ENCODE measurements at places on chromosomes 3 and 15.
A peak's percentile ranks its signal among the peaks of the same experiment; 100 is the strongest.

GRCh38 chr15:65095747-65096104 lies 19.2 kb downstream of the KBTBD13 start:
- no peak for DNase-seq

DNA sequence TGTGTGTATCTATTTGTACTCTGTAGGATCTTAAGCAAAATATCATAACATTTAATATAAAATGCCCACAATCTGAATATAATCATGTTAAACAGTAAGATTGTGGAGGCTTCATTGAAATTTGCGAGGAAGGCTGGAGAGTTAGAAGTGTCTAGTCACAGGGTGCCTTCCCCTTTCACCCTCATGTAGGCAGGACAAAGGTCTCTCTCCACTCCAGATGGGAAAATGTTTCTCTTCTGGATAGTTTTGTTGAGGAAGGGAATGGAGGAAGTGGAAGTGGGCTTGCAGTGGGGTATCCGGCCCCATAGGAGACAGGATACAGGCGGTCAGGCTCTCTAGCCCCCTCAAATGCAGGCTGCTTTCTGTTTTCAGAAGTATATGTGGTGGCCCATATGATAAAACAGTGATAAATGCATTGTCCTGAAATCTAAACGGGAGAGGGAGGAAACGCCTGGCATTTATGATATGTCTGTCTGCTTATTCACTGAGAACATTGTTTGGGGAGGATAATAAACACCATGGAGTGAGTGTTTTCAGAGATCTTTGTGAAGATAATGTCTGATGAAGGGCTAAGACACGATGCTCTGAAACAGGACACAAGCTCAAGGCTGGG lies 13.3 kb upstream of the MYZAP start:
- no peak for DNase-seq

- no peak for DNase-seq
Observed at GRCh38 chr3:147930232-147930807, 521.2 kb downstream of the ZIC1 start.

- peak; percentile 45 for DNase-seq
Observed at GRCh38 chr15:48674876-48675275, 29.4 kb upstream of the FBN1 start.

DNA sequence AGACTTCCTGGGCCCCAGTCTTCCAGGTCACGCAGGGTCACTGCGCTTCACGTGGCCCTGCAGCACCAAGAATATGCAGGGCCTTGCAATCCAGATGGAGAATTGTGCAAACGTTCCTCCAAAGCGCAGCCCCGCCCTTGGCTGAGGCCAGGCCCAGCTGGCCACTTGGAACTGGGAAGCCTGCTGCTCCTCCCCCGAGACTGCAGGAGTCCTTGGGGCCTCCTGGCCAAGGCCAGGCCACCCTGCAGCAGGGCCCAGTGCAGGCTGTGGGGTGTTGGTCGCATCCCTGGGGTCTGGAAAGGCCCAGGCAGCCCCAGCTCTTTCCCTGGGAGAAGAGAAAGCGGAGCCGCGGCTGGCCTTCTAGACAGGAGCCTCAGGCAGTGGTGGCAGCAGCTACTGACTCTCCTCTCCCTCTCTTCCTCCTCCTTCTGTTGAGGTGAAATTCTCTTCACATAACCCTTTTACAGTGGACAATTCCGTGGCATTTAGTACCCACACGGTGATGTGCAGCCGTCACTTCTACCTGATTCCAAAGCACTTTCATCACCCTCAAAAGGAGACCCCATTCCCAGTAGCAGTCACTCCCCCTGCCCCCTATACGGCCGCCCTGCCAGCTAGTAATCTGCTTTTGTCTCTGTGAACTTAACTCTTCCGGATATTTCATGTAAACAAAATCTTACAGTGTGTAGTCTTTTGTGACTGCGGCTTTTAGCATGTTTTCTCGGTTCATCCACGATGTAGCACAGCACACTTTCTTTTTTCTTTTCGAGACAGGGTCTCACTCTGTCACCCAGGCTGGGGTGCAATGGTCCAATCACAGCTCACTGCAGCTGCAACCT lies 103.9 kb downstream of the TMEM266 start:
- DNase-seq = no peak

DNA sequence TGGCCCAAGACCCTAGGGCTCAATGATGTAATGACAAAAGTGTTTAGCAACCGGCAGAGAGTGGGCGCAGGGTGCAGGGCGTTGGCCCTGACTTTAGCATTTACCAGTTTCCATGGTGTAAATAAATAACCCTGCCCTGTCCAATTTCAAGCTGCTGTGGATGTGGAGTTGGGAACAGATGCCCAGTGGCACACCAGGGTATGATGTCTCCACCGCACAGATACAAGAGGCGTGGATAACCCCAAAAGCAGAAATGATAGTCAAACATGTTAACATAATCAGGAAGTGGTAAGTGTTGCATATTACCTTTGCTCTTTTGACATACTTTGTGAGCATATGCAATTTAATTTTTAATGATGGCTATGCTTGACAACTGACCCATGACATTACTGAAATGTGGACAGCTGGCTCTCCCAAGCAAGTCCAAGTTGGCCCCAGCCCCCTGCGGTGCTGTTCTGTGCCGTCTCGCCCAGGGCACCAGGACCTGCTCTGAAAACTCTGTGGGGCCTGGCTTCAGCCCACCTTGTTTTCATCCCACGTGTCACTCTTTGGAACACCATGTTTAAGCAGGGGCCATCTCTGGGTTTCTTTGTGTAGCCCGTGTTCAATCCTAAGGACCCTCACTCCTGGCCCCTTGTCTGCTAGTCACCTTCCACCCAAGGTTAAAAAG lies 10.8 kb upstream of the ANPEP start:
- no peak for DNase-seq

DNA sequence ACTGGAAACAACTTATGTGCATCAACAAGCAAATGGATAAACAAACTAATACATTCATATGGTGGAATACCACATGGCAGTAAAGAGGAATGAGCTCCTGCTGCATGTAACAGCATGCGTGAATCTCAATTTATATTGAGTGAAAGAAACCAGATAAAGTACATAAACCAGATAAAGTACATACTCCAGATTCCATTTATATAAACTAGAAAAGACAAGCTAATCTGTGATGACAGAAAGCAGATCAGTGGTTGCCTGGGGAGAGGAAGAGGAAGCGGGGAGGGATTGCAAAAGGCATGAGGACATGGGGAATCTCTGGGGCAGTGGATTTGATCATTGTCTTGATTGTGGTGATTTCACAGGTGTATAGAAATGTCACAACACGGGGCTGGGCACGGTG lies 34.2 kb downstream of the LIMD1 start:
- DNase-seq = no peak

DNA sequence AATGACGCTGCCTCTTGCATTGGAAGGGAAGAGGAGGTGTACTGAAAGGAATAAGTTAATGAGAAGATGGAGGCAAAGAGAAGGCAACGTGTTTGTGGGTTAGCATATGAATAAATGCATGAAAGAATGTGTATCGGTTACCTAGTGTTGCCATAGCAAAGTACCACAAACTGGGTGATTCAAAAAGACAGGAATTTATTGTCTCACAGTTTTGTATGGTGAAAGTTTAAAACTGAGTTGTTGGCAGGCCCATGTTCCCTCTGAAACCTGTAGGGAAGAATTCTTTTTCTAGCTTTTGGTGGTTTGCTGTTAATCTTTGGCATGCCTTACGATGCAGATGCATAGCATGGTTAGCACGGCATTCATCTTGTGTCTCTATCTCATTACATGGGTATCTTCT lies 729.9 kb downstream of the MECOM start:
- no peak for DNase-seq

- no peak for DNase-seq
Observed at GRCh38 chr3:97235611-97236315, 421.4 kb downstream of the EPHA6 start.

- DNase-seq = no peak
Observed at GRCh38 chr3:167437428-167438139, 36.3 kb downstream of the SERPINI2 start.

- DNase-seq = no peak
Observed at GRCh38 chr3:129286081-129286480, 7.4 kb downstream of the HMCES start.

DNA sequence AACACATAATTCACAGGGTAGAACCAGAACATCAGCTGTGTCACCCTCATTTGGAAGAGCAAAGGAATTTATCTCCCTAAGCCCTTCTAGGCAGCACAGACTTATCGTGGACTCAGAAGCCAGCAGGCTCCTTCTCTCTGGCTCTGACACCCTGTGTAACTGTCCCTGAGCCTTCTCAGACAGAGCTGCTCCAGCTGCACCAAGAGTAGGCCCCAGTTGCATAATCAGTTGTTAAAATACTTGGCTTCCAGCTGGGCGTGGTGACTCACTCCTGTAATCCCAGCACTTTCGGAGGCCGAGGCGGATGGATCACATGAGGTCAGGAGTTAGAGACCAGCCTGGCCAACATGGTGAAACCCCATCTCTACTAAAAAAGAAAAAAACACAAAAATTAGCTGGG lies 49.4 kb upstream of the ACVR2B start:
- DNase-seq = no peak

- no peak for DNase-seq
Observed at GRCh38 chr3:125394406-125394805, 19.3 kb upstream of the ZNF148 start.

DNA sequence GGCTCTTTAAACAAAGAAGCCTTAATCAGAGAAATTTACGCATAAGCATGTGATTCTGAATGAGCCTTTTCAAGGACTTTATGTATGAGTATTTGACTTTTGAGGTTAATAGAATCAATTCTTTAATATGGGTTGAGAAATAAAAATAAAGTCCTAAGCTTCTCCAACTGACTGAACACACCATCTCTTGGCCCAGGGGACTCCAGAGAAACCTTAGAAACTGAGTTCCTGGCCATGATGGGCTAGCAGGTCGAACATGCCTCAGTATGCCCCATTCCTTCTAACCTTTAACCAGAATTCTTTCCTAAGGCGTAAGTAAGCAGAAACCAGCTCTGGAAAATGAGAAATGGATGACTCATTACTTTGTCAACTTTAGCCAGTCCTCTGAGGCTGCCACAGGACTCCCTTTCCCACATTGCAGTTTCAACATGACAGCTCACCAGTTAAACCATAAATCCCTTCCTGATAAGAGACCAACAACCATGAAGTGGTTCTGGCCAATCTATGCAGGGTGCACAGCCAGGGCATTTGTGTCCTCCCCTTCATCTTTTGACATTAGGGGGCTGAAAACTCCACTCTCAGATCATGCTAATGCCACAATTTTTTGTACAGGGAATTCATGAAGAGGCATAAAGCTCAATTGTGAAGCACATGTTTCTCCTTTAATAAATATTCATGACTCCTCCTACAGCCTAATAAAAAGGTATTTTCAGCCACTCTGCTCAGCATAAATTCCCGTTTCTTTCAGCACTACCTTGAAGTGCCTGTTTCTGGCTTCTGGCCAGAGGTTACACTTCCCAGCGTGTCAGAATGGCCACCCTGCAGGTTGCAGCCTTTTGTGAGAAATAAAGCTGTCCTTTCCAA lies 33.3 kb downstream of the TM4SF18 start:
- peak; percentile 91 for DNase-seq

DNA sequence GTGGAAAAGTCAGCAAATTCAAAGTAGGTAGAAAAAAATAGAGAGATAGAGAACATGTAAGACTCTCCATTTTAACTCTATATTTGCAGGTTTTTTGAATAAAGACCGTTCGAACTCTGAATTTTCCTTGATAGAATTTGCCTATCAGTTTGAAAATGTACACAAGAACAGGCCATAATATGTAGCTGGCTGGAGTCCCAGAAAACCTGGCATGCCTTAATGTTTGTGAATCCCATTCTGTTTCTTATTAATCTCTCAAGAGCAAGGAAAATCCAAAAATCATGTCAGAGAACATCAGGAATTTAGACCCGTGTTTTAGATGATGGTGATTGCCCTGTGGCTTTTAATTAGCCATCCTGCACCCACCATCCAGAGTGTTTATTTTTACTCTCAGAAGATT lies 7.2 kb upstream of the CFAP161 start:
- DNase-seq = no peak

DNA sequence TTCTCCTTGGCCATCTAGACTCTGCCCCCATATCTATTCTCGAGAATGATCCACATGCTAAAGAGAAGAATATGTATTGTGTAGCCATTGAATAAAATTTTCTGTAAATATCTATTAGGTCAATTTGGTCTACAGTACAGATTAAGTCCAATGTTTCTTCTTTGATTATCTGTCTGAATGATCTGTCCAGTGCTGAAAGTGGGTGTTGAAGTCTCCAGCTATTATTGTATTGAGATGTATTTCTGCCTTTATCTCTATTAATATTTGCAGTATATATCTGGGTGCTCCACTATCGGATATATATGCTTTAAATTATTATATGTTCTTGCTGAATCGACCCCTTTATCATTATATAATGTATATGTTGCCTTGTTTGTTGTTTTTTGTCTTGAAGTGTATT lies 384.9 kb upstream of the ROBO1 start:
- no peak for DNase-seq

GRCh38 chr3:169278092-169278491 lies 385.4 kb downstream of the MECOM start:
- DNase-seq = no peak

DNA sequence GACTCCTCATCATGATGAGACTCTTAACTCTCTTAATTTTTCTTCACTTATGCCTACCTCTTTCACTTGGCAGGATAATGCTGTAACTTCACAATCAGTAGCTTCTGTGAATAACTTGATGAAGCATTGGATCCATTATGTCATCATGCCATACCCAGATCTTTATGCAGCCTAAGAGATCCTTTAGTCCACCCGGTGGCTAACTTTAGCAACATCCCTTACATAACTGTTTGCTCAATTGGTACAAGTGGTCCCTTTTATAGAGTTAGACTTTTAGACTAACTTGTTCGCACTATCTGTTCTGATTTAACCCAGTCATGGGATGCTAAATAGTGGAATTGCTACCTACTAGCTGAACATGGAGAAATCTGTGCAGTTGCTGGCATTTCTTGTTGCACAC lies 184.5 kb downstream of the USP13 start:
- DNase-seq = no peak

DNA sequence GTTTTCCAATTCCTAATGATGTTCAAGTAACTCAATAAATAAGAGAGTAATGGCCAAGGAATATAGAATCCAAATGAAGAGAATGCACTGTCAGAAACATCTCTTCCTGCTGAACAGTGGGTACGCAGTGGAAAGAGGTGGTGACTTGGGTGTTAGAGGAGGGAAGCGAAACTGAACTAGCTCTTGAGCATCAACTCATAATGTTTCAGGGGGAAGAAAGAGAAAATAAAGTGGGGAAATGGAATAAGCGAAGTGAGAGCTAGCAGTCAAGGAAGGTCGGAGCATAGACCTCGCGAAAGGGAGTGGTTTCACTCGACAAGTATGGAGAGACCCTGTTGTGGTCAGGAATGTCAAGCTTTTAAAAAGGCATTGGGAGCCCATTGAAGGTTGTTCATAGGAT lies 309.5 kb downstream of the GAP43 start:
- DNase-seq = no peak

DNA sequence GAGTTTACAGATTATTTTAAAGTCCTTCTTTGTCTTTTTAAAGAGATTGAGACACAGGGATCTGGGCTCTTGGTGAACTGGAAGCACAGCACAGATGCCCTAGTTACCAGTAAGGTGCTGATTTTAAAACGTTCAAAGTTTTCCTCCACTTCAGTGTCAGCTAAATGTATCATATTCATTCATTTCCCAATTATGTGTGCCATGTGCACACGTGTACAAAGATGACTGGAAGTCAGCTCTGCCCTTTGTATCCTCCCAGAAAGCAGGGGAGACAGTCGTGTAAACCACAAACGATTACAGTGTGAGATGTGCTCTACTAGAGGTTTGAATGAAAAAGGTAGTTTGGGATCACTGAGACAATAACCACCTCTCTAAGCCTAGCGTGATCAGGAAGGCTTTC lies 730 bp downstream of the ZKSCAN7 start:
- DNase-seq = no peak

GRCh38 chr15:40337597-40337996 lies 3.1 kb downstream of the CCDC9B start:
- DNase-seq = no peak

GRCh38 chr3:16309558-16309957 lies 44.5 kb downstream of the OXNAD1 start:
- DNase-seq = no peak
